ENCODE measurements at places on chromosomes 16 and 17.

DNA sequence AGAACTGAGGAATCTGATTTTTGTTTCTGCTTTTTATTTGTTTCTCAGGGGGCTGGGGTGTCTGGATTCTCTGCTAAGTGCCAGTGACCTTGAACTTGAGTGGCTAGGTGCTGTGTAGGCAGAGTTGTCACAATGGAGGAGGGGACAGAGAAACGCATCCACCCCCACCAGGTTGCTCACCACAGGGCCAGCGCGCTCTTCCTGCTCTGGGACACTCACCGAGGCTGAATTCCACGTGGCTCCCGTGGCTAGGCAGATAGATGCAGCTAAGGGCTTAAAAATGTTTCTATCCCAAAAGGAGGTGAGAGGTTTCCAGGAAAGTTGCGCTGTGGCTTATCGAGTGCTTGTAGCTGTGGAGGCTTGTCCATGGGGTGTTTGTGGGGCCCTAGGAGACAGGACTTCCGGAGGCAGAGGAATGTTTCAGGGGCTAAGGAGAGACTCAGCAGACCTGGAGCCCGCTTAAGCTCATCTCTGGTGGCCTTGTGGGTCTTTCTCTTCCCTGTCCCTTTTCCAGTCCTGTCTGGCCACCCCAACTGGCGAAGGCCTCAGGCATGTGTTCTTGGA is 36.8 kb downstream of the ADCY7 start:
- DNase-seq: no peak

GRCh38 chr16:4086153-4086552 is 30.1 kb downstream of the ADCY9 start:
- no peak for DNase-seq

DNA sequence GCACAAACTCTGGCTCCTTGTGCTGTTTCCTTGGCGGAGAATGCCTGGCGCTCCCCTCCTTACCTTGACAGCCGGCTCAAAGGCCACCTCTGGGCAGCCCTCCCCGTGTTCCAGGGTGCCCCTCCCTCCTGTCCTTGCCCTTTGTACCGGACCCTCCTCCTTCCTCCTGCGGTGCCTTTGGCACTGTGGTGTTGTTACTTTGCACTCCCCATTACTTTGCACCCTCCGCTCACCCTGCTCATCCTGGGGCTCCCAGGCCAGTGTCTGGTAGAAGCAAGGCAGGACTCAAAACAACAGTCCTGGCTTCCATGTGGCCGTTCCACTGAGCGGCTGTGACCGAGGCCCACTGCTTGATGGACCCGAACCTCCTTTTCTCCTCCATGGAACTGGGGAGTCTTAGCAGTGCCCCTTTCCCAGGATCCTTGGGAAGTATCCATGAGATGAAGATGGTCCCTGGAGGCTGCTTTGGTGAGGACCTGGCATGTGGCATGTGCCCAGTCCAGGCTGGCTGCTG is 147.8 kb downstream of the CMIP start:
- DNase-seq: no peak

- no peak for DNase-seq
These were observed 3.8 kb downstream of the SHISA6 start for GRCh38 chr17:11244776-11245175.

DNA sequence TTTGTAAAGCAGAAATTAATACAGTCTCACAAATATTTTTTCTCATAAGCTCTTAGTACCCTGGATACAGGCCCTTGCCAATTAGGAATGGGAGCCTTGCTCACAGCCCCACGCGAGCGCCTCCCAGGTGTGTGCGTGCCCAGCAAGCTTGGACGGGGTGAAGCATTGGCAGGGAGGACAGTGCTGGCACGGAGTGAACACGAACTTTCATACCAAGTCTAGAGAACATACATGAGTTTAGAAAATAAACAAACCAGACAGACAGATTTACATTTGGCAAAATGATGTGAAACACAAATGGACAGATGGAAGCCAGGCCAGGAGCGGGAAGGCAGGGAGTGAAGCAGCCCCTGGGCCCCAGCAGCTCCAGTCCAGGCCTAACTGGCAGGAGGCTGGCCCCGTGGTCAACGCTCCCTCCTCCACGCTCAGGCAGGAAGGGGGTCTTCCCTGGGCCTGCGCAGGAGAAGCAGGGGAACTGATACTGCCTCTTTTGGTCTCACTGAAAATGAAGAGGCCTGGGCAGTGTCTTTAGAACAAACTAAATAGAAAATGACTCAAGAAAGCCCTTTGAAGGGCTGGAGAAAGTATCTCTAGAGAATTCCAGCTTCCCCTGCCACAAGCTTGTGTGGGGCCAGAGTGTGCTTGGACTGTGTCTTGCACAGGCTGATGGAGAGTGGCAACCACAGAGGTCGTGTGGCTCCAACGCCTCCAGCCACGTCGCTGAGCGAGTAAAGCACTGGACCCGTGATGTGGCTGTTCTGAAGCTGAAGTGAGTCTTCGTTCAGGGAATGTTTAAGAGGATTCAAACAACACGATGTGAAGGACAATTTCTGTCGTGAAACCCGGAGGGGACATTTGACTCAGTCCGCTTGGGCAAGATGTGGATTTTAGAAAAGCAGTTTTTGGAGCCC is 9.9 kb upstream of the FOXJ1 start:
- DNase-seq: no peak

DNA sequence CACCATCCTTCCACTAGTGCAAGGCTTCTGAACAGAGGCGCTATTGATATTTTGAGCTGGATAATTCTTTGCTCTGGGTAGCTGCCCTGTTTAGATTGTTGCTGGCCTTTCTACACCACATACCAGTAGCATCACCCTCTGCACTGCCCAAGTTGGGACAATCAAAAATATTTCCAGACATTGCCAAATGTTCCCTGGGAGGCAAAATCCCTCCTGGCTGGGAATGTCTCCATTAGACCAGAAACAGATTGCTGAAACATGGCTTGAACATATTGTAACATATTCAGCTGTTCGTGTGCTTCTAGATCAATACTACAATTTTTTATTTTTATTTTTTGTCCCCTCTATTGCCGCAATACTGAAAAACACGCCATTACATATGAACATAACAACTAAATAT is 174.6 kb downstream of the ABCA8 start:
- no peak for DNase-seq

GRCh38 chr16:50279504-50279865 is 13.1 kb downstream of the ADCY7 start:
- no peak for DNase-seq

DNA sequence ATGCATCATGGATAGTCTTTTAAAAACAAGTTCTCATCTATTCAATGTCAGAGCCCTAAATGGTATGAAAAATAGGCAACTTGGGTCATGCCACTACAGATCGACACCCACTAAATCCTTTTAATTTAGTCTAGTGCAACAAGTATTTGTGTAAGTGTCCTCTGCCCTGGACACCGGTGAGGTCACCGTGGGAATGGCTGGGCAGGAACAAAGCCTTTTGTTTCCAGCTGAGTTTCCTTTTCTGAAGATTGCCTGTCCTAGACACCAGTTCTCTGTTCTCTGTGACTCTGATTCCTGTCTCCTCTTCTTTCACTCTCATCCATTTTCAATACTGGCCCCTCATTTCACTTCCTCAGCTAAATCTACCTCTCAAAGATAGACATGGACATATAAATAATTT is 446.5 kb downstream of the MAF start:
- no peak for DNase-seq

DNA sequence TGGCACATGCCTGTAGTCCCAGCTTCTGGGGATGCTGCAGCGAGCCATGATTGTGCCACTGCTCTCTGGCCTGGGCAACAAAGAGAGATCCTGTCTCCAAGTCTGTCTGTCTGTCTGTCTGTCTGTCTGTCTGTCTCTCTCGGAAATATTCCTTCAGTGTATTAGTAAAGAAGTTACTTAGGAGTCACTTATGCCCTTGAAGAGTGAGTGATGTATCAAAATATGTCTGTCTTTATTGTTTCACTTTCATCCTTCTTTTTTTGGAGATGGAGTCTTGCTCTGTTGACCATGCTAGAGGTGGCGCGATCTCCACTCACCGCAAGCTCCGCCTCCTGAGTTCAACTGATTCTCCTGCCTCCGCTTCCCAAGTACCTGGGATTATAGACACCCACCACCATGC is 410.5 kb downstream of the WWOX start:
- DNase-seq: no peak

DNA sequence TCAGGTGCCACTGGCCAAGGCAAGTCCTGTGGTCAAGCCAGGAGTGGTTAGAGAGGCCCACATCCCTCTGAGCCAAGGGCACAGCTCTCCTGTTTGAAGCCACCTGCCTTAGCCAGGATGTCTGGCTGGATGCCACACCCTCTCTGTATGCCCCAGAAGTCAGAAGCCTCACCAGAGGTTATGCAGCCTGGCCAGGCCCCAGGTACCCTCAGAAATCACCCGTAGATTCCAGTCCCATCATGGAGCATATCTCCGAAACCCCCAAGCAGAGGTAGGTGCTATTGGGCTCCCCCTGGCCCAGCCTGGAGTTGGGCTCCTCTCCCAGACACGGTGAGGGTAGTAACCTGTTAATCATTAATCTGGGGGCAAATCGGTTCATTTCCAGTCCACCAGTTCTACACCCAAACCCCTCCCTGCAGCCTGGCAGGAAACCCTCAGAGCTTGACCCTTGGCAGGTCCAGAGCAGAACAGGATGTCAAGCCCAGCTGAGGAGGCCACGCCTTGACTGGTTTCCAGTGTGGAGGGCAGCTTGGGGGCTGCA is 60.6 kb upstream of the TMEM97 start:
- DNase-seq: no peak

GRCh38 chr16:65984296-65984695 is 382.2 kb upstream of the CDH5 start:
- no peak for DNase-seq

GRCh38 chr16:1290063-1290501 is 19.4 kb upstream of the UBE2I start:
- no peak for DNase-seq

GRCh38 chr17:79917902-79918484 is 78.8 kb upstream of the CBX4 start:
- DNase-seq: no peak

GRCh38 chr16:53224951-53225533 is 170.3 kb downstream of the CHD9 start:
- DNase-seq: peak; percentile 5

GRCh38 chr16:67930678-67931211 is 917 bp downstream of the CTRL start:
- no peak for DNase-seq

DNA sequence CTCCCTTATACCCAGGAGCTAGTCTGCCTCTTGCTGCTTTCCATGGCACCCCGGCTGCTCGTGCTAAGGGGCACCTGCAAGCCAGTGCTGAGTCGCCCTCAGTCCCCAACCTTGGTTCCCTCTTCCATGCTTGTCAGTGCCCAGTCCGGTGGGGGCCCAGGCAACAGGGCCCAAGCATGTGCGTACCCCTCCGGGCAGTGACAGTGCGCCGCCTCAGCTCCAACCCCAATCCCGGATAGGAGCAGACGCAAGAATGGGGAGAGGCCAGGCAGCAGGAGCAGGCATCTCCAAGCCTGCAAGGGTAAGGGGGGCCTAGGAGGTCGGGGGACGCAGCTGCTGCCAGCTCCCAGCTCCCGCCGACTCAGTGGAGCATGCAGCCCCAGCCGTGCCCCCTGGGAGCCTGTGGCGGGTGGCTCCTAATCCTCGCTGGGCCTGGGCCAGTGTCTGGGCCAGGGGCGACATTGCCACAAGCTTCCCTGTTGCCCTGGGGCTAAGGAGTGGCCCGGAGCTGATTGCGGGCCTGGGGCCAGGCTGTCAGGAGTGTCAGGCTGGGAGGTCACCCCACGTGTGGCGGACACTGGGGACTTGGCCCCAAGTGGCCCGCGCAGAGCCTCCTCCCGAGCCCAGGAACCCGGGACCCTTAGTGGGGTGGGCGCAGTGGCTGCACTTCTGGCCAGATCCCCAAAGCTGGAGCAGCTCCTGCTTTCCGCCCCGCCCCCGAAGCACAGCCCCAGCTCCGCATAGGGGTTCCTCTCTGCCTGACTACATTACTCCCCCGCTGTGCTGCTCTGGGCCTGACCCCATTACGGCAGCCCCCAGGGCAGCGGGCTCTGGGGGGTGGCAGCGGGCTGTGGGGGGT is 9.8 kb downstream of the CPD start:
- no peak for DNase-seq

DNA sequence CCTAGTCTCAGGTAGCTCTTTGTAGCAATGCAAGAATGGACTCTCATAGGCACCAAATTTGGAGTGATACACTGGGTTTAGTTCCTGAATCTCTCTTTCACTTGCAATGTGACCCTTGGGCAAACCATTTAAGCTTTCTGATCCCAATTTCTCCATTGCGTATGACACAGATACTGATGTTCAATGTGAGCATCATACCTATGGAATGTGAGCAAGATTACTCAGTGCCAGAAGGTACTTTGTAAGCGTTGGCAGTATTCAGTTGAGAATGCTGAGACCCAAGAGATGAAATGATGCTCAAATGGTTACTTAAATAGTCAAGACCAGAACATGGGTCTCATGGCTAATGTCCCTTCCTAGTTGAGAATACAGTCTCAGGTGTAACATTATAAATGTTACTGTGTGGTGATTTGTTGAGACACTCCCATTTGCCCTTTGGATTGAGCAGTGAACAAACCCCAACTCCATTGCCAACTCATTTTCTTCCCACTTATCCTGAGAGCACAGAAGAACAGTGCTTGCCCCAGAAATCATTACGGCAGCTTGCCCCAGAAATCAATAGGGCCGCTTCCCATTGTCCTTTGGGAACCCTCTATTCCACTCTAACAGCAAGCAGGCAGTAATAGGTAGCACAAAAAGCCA is 134.1 kb downstream of the SOX9 start:
- DNase-seq: no peak

All from activated CD4-positive, alpha-beta T cell treated with anti-CD3 and anti-CD28 coated beads, Interleukin-2, Interleukin-6, amounts not matched to agents 100 ng/mL and 50 ng/mL, durations not matched to agents 16 hours and 8 hours (primary cell).